ENCODE measurements at places on chromosomes 6 and 20.
A peak's percentile ranks its signal among the peaks of the same experiment; 100 is the strongest.

- H3K4me1 ChIP-seq: peaks cover 16% of the 10 kb centered on the region
- no peak for DNase-seq
- H3K27ac ChIP-seq: no peak overlapping the region
- no peaks in the 10 kb centered on the region for H3K36me3 ChIP-seq
Observed at GRCh38 chr20:40883097-40883496, 145.5 kb upstream of the TOP1 start.

- no peaks in the 10 kb centered on the region for H3K4me1 ChIP-seq
- no peak overlapping the region for H3K4me3 ChIP-seq
- no peaks in the 10 kb centered on the region for H3K36me3 ChIP-seq
- no peak overlapping the region for H3K27ac ChIP-seq
- H3K27me3 ChIP-seq: no peaks in the 10 kb centered on the region
- no peak for DNase-seq
Observed at GRCh38 chr6:117958536-117958935, 51.5 kb downstream of the SLC35F1 start.

DNA sequence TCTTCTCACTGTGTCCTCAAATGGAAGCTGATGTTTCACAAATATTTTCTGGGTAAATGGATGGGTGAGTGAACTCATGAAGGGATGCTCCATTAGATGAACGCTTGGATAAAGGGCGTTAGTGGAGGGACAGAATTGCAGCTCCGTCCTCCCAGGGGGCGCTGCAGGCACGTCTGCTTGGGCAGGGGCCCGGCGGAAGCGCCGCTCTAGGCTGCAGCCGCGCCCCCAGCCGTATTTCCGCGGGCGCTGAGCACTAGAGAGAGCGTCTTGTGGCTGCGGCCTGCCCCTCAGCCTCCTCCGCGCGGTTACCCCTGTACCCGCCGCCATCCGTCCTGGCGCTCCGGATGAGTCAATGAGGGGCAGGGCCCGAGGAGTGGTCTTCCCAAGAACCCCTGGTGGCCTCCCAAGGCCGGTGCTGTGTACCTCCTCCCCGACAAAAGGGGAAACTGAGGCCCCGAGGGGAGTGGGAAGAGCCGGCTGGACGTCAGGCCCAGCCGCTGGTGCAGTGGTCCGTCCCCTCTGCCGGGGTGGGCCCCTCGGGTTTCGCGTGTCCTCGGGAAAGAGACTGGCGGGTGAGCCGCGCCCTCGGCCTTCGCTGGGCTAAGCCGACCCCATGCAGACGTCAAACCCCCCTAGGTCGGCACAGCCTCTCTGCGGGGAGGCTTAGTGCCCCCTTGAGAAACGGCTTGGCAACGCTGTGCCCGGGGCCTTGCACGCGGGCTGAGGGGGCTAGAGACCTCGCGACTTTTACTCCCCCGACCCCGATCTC is 11.5 kb upstream of the SNHG17 start:
- peak overlapping the region; percentile 81 for H3K27ac ChIP-seq
- peak overlapping the region; percentile 94 for H3K4me3 ChIP-seq
- peak; percentile 96 for DNase-seq
- no peaks in the 10 kb centered on the region for H3K27me3 ChIP-seq

DNA sequence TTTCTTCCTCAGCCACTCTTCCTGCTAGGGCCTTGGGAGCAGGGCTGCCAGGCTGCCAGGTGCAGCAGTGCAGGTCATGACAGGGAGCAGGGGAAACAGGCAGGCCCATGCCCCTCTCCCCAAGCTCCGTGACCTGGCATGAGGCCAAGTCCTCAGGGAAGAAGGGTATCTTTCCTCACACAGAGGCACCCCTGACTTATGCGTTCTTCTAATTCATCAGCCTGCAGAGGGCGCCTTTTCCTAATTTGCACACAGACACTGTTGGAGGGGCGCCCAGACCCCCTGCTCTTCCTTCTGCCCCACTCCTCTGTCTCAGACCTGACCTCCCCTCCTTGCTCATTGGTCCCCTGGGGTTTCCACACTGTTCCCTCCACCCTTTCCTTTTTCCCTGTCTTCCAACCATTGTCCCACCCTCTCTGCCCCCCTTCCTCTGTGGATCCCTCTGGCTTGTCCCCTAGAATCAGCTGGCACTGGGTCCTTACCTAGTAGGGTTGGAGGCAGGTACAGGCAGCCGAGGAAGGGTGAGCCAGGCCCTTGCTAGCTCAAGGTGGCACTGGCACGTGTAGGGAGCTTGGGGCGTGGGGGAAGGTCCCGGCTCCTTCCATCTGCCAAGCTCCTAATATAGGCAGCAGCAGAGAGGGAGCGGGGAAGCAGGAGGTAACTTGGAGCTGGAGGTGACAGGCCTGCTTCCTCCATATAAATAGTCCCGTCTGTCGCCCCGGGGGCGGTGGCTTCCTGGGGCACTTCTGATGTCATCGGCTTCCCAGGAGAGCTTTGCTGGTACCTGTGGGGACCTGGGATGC is 154.9 kb upstream of the MLN start:
- H3K36me3 ChIP-seq: no peaks in the 10 kb centered on the region
- H3K4me3 ChIP-seq: no peak overlapping the region
- no peak overlapping the region for H3K27ac ChIP-seq
- no peaks in the 10 kb centered on the region for H3K27me3 ChIP-seq
- H3K4me1 ChIP-seq: no peaks in the 10 kb centered on the region
- DNase-seq: no peak

GRCh38 chr20:50356962-50357782 is 153.0 kb upstream of the PTPN1 start:
- DNase-seq: no peak
- H3K36me3 ChIP-seq: no peaks in the 10 kb centered on the region
- H3K4me3 ChIP-seq: no peak overlapping the region

DNA sequence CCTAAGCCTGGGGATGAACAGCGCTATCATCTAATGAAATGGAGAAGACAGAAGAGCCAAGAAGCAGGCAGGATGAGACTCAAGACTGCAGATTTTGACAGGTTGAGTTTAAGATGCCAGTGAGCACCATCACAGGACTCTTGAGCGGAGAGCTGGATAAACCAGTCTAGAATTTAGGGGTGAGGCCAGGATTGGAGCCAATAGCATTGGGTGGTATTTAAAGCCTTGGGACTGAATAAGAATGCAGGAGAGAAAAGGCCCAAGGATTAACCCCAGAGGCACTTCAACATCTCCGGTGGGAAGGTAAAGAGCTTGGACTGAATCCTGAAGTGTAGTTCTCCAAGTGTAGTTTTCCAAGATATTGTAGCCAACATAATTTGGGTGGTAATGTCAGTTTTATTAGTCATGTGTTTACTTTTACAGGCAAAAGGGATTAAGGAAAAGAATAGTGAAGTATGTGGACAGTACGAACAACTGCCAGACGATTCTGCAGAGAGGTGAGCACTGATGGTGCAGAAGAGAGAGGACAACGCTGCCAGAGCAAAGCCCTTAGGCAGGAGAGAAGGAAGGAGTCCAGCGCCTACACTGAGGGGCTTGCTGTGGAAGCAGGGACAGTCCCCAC is 85.2 kb downstream of the DTNBP1 start:
- H3K4me3 ChIP-seq: no peak overlapping the region
- H3K27ac ChIP-seq: no peak overlapping the region
- no peaks in the 10 kb centered on the region for H3K27me3 ChIP-seq
- H3K4me1 ChIP-seq: no peaks in the 10 kb centered on the region
- H3K36me3 ChIP-seq: no peaks in the 10 kb centered on the region
- no peak for DNase-seq

DNA sequence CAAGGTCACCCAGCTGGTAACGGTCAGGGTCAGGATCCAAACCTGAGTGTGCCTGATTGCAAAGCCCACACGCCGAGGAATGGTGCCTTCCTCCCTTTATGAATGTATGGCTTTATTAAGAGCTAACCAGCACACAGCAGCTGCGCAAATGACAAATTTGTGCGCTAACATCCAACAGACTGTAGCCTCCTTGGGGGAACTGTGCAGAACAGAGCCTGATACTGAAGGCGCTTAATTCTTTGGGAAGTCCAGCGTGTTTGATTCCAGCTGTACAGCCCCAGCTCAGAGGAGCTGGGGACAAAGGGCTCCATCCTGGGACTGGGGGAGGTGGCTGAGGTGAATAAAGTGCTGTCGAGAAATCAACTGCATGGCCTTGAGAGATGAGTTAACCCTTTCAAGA is 75.7 kb upstream of the JARID2 start:
- H3K27ac ChIP-seq: no peak overlapping the region
- no peaks in the 10 kb centered on the region for H3K4me1 ChIP-seq
- no peak overlapping the region for H3K4me3 ChIP-seq
- DNase-seq: no peak

- no peak for DNase-seq
- no peaks in the 10 kb centered on the region for H3K4me1 ChIP-seq
- H3K4me3 ChIP-seq: no peak overlapping the region
- no peak overlapping the region for H3K27ac ChIP-seq
- H3K36me3 ChIP-seq: no peaks in the 10 kb centered on the region
- H3K27me3 ChIP-seq: no peaks in the 10 kb centered on the region
Observed at GRCh38 chr20:58714923-58715351, 22.3 kb downstream of the NPEPL1 start.

- peaks cover 68% of the 10 kb centered on the region for H3K36me3 ChIP-seq
- no peak overlapping the region for H3K4me3 ChIP-seq
- H3K27me3 ChIP-seq: no peaks in the 10 kb centered on the region
- peak overlapping the region; percentile 99 for H3K27ac ChIP-seq
- DNase-seq: no peak
- peaks cover 28% of the 10 kb centered on the region for H3K4me1 ChIP-seq
Observed at GRCh38 chr20:46367967-46368901, 38.2 kb downstream of the ELMO2 start.

DNA sequence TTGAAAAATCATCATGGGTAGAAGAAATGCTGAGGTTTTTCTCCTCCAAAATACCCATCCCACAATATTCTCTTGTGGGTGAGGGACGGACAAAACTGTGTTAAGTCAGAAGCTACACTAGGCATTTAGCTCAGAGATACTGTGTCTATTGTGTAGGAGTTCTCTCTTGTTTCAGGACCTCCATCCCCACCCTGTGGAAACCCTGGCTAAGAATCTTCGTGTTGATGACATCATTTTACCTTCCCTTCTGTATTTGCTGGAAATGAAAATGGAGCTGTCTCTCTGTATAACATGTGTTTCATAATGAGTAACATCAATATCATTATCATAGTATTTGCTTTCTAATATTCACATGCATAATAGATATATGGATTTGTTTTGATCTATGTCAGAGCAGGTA is 1193.0 kb upstream of the CITED2 start:
- H3K27me3 ChIP-seq: no peaks in the 10 kb centered on the region
- no peaks in the 10 kb centered on the region for H3K36me3 ChIP-seq
- H3K4me3 ChIP-seq: no peak overlapping the region
- no peak overlapping the region for H3K27ac ChIP-seq

DNA sequence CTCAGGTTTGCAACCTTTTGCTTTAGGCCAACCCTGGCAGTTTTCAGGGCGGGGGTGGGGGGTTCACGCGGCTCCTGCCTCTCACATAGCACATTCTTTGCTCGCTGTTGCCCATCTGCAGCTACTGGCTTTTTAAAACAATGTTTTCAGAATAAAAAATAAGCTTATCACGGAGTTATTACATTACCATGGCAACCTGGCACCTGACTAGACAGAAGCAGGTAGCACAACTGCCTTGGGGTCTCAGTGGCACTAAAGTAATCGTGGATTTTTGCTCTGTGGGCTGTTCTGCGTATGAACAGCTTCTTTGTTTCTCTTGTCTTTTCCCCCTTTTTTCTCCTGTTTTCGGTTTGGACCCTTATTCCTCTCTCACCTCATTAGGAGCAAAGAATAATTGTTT is 9.1 kb upstream of the MANBAL start:
- no peak for DNase-seq
- no peaks in the 10 kb centered on the region for H3K27me3 ChIP-seq
- no peak overlapping the region for H3K4me3 ChIP-seq
- no peaks in the 10 kb centered on the region for H3K36me3 ChIP-seq
- H3K4me1 ChIP-seq: no peaks in the 10 kb centered on the region

DNA sequence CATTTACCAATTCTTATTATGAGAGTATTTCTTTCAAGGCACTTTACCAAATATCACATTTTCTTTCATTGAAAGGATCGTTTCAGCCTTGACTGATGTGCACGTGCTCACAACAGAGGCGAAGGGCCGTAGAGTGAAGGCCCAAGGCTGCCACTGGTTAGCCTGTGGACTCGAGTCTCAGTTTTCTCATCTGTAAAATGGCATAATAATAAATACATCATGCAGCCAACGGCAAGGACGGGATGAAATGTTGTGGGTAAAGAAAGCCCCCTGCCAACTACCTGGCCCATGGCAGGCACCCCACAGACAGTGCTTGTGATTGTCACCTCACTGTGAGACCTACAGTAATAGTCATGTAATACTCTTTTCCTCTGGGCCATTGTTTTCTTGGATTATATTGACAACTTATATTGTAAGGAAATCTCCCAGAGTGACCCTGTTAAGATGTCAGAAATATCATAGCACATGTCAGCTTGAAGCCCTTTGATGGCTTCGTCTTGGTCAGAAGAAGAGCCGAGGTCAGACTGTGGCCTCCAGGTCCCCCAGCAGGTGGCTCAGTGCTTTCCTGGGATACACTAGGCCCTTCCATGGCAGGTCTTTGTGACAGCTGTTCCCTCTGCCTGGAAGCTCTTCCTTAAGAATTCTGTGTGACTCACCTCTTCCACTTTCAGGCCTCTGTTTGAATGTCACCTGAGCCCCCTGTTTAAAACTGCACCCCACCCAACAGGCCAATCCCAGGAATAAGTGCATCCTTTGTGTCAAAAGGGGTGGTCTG is 36.3 kb downstream of the FAM50B start:
- H3K27me3 ChIP-seq: no peaks in the 10 kb centered on the region
- no peak overlapping the region for H3K4me3 ChIP-seq
- H3K36me3 ChIP-seq: no peaks in the 10 kb centered on the region
- H3K27ac ChIP-seq: no peak overlapping the region

GRCh38 chr6:3849681-3850450 is 693 bp downstream of the FAM50B start:
- peak overlapping the region; percentile 72 for H3K4me3 ChIP-seq
- peak overlapping the region; percentile 59 for H3K27ac ChIP-seq
- no peaks in the 10 kb centered on the region for H3K27me3 ChIP-seq
- no peaks in the 10 kb centered on the region for H3K36me3 ChIP-seq

- H3K27me3 ChIP-seq: no peaks in the 10 kb centered on the region
- H3K4me1 ChIP-seq: no peaks in the 10 kb centered on the region
- no peak for DNase-seq
- no peak overlapping the region for H3K27ac ChIP-seq
Observed at GRCh38 chr6:168563656-168564055, 122.7 kb downstream of the SMOC2 start.

DNA sequence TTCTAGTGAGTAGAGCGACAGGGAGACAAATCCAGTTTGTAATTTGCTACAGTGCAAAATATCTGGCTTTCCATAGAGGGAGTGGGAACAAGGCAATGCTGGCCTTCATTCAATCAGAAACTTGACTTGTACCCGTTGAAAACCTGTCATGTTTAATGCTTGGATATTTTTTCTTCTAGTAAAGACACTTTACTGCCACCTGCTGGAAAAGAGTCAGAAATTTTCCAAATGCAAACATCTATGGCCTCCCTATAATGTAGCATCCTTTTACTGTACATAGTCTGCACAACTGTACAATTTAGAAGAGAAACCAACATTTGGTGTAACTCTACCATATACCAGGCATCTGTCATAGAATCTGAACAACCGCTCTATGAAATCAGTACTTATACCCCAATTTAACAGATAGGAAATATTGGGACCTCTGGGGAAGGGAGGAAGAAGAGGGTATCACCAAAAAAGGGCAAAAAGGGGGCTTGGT is 16.7 kb upstream of the TBC1D20 start:
- H3K36me3 ChIP-seq: no peaks in the 10 kb centered on the region
- H3K4me3 ChIP-seq: no peak overlapping the region
- H3K27me3 ChIP-seq: no peaks in the 10 kb centered on the region
- peaks cover 6% of the 10 kb centered on the region for H3K4me1 ChIP-seq
- peak; percentile 68 for DNase-seq
- H3K27ac ChIP-seq: no peak overlapping the region
